ENCODE measurements at places on chromosomes 2 and 18.

GRCh38 chr2:138123741-138124140, 159.5 kb downstream of the HNMT start:
- no peak for DNase-seq

- no peak for DNase-seq
Measured at GRCh38 chr2:45637440-45637839, 14.0 kb upstream of the PRKCE start.

DNA sequence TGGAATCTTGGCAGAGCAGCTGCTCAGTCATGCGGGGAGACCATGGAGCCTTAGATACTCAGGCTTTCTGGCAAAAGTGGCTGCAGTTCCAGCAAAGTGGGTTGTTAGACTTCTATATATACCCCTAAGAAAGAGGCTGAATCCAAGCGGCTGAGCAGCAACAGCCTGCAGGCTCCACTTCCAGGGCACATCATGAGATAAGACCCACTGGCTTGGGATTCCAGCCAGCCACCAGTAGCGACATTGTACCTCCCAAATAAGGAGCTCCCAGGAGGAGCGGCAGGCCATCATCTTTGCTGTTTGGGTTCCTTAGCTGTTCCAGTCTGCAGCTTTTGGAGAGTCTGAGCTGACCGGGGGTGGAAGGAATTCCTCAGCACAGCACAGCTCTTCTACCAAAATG, 150.3 kb upstream of the ST6GAL2 start:
- no peak for DNase-seq

DNA sequence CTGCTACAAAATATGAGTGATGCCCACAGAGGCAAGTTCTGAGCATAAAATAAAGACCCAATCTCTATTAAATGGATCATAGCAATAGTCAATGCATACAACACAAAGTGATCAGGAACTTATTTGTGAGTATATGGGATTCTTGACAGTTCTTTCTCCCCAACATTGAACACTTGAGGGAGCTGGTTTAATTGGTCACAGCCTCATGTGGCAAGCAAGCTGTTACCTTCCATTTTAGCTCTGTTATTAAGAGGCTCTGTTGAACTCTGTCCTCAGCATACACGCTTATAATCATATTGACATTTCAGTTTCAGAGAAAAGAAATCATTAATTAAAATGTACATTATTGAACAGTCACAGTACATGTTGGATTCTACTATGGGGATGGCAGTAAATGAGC, 37.6 kb upstream of the PAX3 start:
- DNase-seq = no peak

GRCh38 chr18:12009581-12010140, 28.4 kb downstream of the IMPA2 start:
- DNase-seq = no peak

GRCh38 chr2:192313773-192314172, 119.0 kb upstream of the TMEFF2 start:
- DNase-seq = no peak

GRCh38 chr2:216206041-216206703, 97.0 kb downstream of the XRCC5 start:
- no peak for DNase-seq

DNA sequence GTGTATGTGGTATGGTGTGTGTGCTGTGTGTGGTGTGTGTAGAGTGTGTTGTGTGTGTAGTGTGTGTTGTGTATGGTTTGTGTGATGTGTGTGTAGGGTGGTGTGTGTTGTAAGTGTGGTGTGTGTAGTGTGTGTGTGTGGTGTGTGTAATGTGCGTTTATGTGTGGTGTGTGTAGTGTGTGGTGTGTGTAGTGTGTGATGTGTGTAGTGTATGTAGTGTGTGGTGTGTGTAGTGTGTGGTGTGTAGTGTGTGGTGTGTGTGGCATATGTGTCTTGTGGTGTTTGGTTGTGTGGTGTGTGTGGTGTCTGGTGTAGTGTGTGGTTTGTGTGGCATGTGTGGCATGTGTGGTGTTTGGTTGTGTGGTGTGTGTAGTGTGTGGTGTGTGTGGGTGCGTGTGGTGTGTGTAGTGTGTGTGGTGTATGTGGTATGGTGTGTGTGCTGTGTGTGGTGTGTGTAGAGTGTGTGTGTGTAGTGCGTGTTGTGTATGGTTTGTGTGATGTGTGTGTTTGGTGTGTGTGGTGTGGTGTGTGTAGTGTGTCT, 4.0 kb upstream of the RTP5 start:
- DNase-seq = no peak

DNA sequence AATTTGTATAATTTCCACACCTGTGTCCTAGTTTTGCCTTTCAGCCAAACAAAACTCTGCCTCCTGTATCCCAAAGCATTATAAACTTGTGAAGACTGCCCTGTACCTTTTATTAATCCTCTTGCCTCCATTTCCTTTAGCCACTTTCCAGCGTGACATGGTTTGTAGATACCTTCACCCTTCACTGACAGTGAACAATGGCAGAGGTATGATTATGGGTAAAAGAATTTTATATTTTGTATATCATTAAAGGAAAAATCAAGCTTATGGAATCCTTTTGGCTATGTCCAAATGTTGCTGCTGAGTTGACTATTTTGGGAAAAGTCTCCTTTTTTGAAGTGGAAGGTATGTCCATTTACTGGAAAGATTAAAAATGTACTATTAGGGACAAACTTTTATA, 251.7 kb downstream of the HNMT start:
- no peak for DNase-seq

DNA sequence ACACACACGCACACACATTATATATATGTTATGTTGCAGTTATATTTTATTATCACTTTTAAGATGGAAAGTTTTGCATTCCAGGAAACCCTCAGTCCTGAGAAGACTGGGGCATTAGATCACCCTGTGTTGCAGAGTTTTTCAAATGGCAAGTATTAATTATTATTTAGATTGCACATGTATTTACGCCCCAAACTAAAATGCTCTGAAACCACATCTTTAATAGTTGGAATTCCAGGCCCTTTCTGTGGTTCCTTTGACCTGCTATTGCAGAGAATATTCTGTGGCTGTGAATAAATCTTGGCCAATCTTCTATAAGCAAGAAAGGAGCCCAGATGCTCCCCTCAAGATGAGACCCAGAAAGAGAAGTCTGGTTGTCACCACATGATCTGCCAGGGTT, 427.0 kb upstream of the TNP1 start:
- DNase-seq = no peak
